ENCODE measurements at places on chromosomes 2 and 18.

DNA sequence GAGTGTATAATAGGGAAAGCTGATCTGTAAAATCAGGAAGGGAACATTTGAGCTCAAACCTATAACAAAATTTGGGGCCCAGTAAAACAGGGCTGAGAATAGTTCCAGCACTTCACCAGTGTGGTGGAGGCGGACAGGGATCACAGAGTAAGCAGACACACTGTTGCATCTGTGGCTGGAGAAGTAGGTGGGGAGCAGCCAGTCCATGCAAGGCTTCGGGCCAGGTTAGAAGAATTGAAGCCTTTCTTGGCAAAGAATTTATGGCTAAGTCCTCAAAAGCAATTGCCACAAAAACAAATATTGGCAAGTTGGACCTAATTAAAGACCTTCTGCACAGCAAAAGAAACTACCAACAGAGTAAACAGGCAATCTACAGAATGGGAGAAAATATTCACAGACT, 93.8 kb upstream of the ZBTB14 start:
- no peak for DNase-seq

- DNase-seq, result no peak
Measured at GRCh38 chr2:128385365-128385764, 66.7 kb upstream of the HS6ST1 start.

- no peak for DNase-seq
Measured at GRCh38 chr2:28626891-28627421, 124.7 kb upstream of the PPP1CB start.

- DNase-seq, result no peak
Measured at GRCh38 chr18:13649397-13650390, 76.7 kb downstream of the FAM210A start.

DNA sequence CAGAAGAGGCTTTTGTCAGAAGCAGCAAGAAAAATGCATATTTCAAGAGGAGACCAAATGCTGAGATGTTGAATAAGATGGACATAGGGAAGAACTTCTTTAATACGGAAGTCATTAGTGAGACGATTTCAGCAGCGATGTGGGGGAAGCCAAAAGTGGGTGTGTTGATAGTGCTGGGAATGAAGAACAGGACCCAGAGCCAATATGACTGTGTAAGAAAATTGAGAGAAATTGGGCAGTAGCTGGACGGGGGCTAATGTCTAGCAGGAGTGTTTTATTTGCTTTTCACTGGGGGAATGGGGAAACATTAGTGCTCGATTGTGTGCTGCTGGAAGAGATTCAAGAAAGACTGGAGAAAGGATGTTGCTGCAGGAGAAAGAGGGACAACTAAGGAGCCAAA, 788.7 kb upstream of the KLHL29 start:
- no peak for DNase-seq

DNA sequence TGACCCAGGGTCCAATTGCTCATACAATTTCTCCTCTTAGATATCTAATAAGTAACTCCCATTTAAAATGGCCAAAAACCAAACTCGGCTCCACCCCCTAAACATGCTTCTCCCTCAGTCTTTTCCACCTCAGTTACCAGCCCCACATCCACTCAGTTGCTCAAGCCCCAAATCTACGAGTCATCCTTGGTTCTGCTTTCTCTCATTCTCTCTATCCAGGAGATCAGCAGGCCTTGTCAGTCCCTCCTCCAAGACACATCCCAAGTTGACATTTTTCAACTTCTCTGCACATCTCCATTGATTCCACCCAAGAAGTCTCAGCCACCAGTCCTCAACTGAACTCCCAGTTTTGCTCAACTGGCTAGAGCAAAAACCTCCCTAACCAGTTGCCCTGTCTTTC, 40.5 kb upstream of the RTN4 start:
- no peak for DNase-seq

DNA sequence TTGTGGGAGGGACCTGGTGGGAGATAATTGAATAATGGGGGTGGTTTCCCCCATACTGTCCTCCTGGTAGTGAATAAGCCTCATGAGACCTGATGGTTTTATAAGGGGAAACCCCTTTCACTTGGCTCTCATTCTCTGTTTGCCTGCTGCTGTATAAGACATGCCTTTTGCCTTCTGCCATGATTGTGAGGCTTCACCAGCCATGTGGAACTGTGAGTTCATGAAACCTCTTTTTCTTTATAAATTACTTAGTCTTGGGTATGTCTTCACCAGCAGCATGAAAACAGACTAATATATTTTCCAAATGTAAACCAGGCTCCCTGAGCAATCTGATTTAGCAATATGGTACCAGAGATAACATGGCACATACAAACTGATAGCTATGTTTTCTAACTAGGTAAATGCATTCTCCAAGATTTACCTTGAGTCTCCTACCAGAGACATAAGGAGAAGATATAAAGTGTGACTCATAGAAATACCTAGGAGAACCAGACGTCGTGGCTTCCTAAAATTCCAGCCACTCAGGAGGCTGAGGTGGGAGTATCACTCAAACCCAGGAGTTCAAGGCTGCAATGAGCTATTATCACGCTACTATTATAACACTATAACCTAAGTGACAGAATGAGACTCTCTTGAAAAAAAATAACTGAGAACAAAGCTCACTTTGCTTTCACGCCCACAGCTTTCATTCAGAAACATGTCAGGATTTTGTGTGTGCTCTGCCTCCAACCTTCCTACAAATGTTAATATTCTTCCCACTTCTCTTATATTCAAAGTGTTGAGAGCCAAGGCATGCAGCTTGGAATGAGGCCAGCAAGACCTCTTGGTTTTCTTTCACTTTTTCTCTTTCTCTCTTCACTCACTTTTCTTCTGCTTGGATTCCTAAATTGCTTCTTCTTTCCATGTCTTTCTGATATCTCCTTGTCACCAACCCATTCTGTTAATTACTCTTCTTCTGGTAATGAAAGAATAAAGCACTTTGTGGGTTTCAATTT, 263.9 kb upstream of the UBE2E3 start:
- DNase-seq, result no peak

DNA sequence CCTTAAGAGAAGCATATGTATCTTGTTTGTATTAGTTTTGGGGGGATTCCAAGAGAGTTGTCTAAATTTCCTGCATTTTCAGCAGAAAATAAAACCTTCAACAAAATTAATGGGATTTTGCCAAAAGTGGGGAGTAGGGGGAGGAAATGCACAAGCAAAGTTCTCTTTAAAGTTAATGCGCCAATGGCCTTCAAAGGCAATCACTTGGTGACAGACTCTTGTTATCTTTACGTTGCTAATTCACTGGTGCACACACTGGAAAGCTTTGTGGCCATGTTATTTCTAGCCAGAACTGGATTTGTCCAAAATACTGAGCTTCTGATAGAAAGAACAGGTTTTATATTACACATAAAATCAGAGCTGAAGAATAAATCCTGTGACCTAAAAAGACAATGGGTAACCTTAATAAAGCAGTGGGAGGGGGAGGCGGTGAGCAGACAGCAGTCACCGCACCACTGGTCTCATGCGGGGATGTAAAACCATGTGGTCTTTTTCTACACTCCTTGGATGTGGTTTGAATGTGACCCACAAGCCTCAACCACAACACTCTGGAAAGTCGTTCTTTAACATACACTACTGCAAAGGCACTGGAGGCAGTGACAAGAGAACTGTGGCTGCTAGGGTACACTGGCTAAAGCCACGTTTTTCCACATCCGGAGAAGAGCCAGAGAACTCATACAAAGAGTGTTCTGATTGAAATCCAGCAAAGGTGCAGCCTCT, 176.9 kb upstream of the SMAD7 start:
- no peak for DNase-seq

DNA sequence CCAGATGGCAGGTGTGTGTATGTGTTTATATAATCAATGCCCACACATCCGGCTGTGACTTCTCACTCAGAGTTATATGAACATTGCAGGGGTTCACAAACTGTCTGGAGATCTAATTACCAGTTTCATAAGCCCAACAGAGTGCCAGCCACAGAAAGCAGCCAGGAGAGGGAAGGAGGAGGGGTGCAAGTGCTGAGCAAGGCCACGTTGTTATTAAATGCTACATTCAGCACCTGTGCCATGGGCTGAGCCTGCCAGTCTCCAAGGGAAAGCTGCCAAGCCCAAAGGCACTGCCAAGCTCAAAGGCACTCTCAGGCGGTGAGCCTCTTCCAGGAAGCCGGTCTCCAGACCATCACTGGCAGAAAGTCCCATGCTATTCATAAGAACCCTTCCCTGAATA, 17.4 kb downstream of the XDH start:
- no peak for DNase-seq

GRCh38 chr2:100208141-100208770, 65.9 kb upstream of the AFF3 start:
- no peak for DNase-seq

GRCh38 chr2:135647836-135648579, 93.6 kb upstream of the UBXN4 start:
- DNase-seq, result no peak

Measured in activated naive CD4-positive, alpha-beta T cell treated with anti-CD3 and anti-CD28 coated beads, Interleukin-2, amount 10 ng/mL, durations not matched to agents 7 days and 5 days (primary cell).